Lower leg skin (tissue), 4 donors: ENCODE measurements at places on chromosomes 5 and 9. TPM values are rescaled to one million over a fixed set of nuclear protein-coding genes. Genes with fewer than 3 reads are reported as not detected.

DNA sequence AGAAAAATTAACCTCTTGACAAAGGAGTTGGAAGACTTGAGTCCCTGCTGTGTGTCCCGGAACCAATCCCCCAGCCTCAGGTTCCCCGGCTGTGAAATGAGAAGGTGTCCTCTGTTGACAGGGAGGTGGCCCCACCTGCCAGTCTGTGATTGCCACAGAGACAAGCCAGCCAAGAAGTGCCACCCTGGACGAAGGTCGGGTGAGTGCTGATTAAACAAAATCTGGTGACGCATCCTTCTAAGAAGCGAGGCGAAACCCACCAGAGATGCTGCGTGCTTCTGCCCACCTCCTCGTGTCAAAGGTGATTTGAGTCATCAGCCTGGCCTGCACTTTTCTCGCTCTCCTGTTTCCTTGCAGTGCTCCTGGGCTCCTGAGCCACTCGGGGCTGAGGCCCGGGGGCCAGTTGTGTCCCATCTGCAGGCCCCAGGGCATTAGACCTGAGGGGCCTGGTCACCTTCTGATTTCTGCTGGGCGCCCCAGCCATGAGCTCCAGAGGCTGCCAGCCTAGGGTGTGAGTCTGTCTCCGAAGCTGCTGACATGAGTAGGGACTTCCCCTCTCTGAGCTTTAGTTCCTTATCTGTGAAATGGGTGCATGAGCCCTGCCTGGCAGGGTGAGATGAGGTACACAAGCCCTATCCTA lies 28.7 kb downstream of the NEK6 start:
- no peak for DNase-seq

- DNase-seq = peak; percentile 52
Measured at GRCh38 chr5:132394667-132395259, 25.3 kb downstream of the SLC22A5 start.

DNA sequence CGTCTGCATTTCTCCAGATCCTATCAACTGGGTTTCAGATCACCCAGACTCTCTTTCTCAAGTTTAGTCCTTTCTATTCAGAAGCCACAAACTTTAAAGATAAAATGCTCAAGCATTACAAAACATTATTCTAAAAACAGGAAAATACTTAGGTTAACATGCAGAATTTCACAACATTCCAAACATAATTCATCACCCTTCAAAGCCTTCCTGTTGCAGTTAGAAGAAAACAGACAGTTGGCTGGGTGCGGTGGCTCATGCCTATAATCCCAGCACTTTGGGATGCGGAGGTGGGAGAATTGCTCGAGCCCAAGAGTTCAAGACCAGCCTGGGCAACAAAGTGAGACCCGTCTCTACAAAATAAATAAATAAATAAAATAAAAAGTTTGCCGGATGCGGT lies 7.7 kb upstream of the OCLN start:
- DNase-seq = peak; percentile 53

The ECSCR gene
- total RNA-seq = 10.7 TPM

The NR4A3 gene
- total RNA-seq = 1.8 TPM

DNA sequence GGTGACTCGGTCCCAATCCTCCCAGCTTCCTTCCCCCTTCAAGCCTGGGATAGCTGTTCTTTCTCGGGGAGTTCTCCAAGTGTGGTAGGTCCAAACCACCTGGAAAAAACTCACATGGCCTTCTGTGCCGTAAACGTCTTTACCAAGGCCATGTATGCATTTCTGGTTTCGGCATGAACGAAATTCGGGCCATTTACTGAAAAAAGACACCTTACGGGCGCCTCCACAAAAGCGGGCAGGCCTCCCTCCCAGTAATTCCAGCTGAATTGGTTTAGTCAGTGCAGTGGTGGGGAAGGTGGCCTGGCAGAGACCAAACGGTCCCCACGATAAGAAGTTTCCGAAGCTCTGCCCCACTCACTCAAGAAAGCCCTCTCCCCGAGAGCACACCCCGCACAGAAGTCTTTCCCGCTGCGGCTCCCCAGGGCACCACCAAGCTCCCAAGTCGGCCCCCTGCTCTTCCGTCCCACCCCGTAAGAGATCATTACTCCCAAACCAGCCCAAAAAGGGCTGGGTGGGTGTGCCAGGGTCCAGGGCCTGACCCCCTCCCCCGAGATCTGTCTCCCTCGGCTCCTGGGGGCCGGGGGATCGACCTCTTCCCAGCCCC lies 86.3 kb upstream of the MELK start:
- peak; percentile 21 for DNase-seq

DNA sequence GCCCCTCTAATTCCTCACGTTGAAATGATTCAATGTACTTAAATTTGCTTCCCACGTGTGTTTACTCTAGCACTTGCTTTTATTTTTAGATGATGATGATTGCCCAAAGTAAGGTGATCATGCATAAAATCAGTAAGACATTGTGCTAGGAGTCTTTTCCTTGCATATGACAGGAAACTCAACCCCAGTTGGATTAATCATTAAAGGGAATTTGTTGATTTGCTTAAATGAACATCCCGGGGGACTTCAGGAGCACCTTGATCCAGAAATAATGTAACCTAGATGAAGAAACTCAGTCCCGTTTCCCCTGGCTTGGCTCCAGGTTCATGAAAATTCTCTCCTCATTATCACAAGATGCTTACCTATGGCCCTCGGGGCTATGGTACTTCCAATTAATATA lies 106.1 kb upstream of the STC2 start:
- DNase-seq = no peak

- DNase-seq = no peak
Measured at GRCh38 chr5:122101636-122102285, 23.7 kb upstream of the LOX start.
